Breast epithelium (tissue), 4 donors: ENCODE measurements at places on chromosomes 5 and 9.
A peak's percentile ranks its signal among the peaks of the same experiment; 100 is the strongest.

- DNase-seq, result no peak
Measured at GRCh38 chr9:93185266-93186214, 1.6 kb downstream of the WNK2 start.

GRCh38 chr9:33131790-33132772, 35.1 kb downstream of the B4GALT1 start:
- no peak for DNase-seq

DNA sequence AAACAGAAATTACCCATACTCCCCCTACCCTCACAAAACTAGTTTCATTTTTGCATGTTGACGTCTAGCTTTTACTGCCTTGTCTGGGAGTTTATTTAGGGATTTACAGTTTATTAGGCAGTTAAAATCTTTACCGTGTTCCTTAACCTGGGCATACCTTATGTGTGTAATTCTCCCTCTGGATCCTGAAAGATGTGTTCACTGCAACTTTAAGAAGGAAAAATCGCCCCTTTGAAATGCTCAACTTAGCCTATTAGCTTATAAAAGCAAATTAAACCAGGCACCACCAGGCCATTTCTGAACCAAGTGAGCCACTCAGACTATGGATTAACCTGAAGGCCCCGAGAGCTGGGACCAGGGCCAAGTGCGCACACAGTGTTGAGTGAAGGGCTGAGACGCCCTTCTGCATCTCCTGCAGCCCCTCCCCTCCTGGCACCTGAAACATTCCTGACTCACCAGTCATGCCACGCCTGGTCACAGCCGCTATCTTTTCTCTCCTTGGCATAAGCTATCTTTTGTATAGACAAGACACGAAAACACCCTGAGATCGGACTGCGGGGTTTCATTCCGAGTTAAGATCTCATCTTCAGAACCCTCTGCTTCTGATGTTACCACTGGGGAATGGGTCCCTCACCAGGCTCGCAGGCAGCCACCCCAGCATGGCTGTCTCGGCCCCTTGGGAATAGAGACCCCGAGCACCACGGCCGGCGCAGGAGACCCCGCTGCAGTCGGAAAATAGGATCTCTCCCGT, 111.9 kb downstream of the ROR2 start:
- peak; percentile 61 for DNase-seq

DNA sequence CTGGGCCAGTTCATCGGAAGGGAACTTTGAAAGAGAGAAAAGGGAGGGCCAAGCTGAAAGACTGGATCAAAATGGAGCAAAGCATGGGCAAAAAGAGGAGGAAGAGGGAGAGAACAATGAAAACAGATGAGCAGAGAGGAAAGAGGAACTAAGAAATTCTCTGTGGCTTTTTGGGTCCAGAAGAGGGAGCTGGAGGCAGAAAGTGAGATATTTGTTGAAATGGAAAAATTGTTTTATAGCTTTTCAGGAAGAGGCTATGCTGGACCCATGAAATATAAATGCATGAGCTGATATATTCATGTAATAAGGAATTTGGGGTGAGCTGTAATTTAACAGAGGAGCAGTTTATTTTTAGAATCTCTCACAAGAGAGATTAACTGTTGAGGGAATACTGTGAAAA, 457.3 kb downstream of the DMAC1 start:
- no peak for DNase-seq

DNA sequence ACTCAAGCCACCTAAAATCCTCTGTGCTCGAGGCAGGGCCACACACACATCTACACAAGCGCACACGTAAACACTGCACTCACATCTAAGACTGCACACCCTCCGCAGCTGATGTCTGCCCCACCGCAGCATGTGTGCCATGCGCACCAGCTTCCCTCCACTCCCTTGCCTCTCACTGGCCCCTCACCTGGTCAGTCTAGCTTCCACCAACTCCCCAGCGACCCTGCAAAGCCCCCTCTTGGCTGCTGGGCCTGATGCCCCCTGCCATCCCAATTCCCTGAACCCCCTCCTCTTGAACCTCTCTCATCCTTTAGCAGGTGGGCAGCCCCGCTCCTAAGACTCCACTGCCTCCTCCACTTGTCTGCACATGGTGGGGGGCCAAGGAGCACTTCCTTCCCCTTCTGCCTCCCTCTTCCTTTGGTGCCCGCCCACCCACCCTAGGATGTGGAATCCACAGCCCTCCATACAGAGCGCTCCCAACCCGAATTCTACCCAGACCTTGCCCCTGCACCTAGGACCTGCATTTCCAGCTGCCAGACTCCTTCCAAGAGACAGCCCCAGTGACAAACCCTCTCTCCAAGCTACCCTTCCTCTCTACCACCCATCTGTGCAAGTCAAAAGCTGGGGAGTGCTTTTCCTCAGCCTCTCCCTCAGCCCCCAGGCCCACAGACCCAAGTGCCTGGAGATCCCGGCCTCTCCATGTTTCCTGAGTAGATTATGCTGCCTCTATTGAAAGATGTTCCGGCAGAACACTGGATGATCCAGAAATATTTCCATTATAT, 23.9 kb downstream of the ADAMTS2 start:
- no peak for DNase-seq

GRCh38 chr5:137636099-137636498, 99.8 kb downstream of the KLHL3 start:
- no peak for DNase-seq

DNA sequence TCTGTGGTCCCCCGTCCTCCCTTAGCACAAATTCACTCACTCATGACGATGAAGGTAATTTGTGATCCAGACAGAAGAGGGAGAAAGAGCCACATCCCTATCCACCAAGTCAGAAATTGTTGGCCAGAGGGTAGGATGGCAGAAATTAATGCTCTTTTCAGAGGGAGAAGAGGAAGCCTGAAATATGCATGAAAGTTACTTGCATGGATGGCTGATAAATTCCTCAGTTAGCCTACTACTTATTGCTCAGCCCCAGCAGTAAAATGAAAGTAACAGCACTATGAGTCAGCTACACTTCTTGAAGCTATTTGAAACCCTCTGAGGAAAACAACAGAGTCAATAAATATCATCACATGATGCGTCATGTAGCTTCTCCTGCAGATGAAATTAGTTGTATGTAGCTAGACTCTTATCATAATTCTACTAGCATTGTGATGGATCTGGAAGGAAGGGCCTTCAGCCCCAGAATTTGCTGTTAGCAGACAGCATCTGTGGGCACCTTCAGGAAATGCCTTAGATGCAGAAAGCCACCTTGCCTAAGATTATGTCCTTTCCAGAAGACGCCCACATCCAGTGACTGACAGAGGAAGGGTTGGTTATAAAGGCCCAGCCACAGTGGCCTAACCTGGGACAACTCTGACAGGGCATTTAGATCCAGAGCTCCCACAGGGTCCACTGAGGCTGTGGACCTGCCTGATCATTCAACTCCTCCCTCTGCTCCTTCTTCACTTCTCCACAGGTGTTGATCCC, 81.2 kb upstream of the CCDC112 start:
- no peak for DNase-seq

DNA sequence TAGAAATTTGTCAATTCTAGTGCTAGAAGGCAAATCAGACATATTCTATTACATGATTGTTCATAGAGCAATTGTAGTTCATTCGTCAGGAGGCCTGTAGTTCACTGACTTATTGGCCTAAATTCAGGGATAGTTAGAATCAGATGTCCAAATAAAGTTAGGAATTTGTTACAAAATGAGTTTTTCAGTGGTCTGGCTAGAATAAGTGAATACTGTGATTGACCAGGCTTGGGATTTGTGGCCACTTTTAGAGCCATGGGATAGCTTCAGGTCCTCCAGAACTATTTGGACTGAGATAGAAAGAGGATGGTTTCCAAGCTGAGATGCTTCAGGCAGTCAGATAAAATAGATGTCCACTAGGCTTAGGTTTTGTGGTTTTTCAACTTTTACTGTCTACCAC, 199.1 kb upstream of the MPDZ start:
- DNase-seq, result no peak
